Sigmoid colon (tissue), 7 donors: ENCODE measurements at places on chromosomes 11 and 22. TPM values are rescaled to one million over a fixed set of nuclear protein-coding genes. Genes with fewer than 3 reads are reported as not detected.

GRCh38 chr11:1254733-1255132 lies 31.9 kb downstream of the MUC5B start:
- H3K27ac ChIP-seq, result no peak overlapping the region
- no peaks in the 10 kb centered on the region for H3K36me3 ChIP-seq
- no peaks in the 10 kb centered on the region for H3K4me1 ChIP-seq
- DNase-seq, result no peak
- H3K4me3 ChIP-seq, result no peak overlapping the region

- no peak overlapping the region for H3K27ac ChIP-seq
- H3K36me3 ChIP-seq, result no peaks in the 10 kb centered on the region
- no peak for DNase-seq
- no peak overlapping the region for H3K4me3 ChIP-seq
- no peaks in the 10 kb centered on the region for H3K4me1 ChIP-seq
- H3K27me3 ChIP-seq, result no peaks in the 10 kb centered on the region
Observed at GRCh38 chr11:83265331-83265730, 20.8 kb downstream of the CCDC90B start.

DNA sequence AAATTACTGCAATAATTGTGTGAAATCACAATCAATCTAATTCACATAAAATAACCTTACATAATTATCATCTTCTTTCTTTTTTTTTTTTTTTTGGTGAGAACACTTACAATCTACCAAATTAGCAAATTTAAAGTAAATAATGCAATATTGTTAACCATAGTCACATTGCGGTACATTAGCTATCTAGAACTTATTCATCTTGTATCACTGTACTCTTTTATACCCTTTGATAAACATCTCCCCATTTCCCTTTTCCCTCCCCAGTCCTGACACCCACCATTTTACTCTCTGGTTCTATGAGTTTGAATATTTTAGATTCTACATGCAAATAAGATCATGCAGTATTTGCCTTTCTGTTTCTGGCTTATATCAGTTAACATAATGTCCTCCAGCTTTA lies 24.0 kb upstream of the PRAME start:
- H3K4me3 ChIP-seq, result no peak overlapping the region
- H3K27ac ChIP-seq, result no peak overlapping the region
- no peak for DNase-seq
- H3K27me3 ChIP-seq, result peaks cover 7% of the 10 kb centered on the region
- no peaks in the 10 kb centered on the region for H3K36me3 ChIP-seq
- H3K4me1 ChIP-seq, result no peaks in the 10 kb centered on the region

DNA sequence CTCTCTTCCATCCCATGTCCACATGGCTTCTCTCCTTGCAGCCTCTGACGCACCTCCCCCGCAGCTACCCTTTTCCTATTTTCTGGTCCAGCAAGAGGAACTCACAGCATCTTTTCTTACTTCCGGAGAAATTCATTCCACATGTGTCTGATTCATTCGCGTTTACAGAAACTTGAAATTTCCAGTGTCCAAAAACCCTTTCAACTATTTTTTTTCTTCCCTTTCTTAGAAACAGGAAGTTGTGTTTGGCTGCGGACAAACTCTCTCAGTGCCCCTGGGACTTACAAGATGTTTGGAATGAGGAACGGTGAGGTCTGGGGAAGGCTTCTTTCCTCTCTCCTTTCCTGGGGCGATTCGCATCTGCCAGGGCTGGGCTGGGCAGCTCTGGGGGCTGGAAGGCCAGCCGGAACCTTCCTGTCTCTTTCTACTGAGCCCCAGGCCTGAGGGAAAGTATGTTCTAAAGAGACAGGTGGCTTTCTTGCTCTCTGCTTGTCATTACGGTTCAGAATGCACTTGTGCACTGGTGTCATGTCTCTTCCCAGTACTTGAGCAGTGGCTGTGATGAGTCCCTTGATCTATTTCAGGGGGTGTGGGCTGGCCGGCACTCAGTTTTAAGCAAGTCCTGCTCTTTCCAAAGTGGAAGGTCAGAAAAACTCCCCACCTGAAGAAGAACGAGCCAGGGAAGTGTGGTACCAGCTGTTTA lies 27.5 kb downstream of the ADAMTS8 start:
- H3K4me3 ChIP-seq, result no peak overlapping the region
- H3K36me3 ChIP-seq, result no peaks in the 10 kb centered on the region
- H3K4me1 ChIP-seq, result peaks cover 55% of the 10 kb centered on the region

- H3K27ac ChIP-seq, result peak overlapping the region; percentile 53
- no peaks in the 10 kb centered on the region for H3K27me3 ChIP-seq
- DNase-seq, result peak; percentile 84
- no peak overlapping the region for H3K4me3 ChIP-seq
- no peaks in the 10 kb centered on the region for H3K36me3 ChIP-seq
Observed at GRCh38 chr22:44658311-44658953, 43.6 kb upstream of the PRR5 start.

- H3K36me3 ChIP-seq, result no peaks in the 10 kb centered on the region
- H3K27ac ChIP-seq, result no peak overlapping the region
- no peaks in the 10 kb centered on the region for H3K27me3 ChIP-seq
- no peak for DNase-seq
- peaks cover 9% of the 10 kb centered on the region for H3K4me1 ChIP-seq
- H3K4me3 ChIP-seq, result no peak overlapping the region
Observed at GRCh38 chr11:47057365-47057764, 119.3 kb downstream of the ARFGAP2 start.

DNA sequence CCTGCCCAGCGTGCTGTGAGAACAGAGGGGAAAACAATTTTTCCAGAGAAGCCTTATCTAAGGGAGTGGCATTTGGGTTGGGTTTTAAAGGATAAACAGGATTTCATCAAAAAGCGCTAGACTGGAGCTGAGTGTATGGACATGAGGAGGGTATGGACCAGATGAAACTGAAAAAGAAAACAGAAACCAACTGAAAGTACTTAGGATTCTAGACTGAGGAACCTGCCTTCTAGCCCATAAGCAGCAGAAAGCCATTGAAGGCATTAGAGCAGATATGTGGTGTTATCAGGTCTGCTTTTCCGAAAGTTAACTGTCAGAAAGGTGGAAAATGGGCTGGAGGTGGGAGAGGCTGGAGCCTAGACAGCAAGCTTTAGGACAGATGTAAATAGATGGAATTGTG lies 340.0 kb upstream of the MPPED2 start:
- no peaks in the 10 kb centered on the region for H3K27me3 ChIP-seq
- no peak overlapping the region for H3K4me3 ChIP-seq
- no peaks in the 10 kb centered on the region for H3K4me1 ChIP-seq
- no peak for DNase-seq
- H3K36me3 ChIP-seq, result no peaks in the 10 kb centered on the region

GRCh38 chr11:65604258-65604657 lies 8.7 kb upstream of the KCNK7 start:
- H3K36me3 ChIP-seq, result peaks cover 67% of the 10 kb centered on the region
- H3K27ac ChIP-seq, result peak overlapping the region; percentile 24
- H3K4me3 ChIP-seq, result no peak overlapping the region
- H3K27me3 ChIP-seq, result no peaks in the 10 kb centered on the region

- no peaks in the 10 kb centered on the region for H3K27me3 ChIP-seq
- peaks cover 19% of the 10 kb centered on the region for H3K4me1 ChIP-seq
- no peak overlapping the region for H3K4me3 ChIP-seq
- peak overlapping the region; percentile 65 for H3K27ac ChIP-seq
Observed at GRCh38 chr11:19615341-19616183, 97.1 kb upstream of the NAV2 start.

DNA sequence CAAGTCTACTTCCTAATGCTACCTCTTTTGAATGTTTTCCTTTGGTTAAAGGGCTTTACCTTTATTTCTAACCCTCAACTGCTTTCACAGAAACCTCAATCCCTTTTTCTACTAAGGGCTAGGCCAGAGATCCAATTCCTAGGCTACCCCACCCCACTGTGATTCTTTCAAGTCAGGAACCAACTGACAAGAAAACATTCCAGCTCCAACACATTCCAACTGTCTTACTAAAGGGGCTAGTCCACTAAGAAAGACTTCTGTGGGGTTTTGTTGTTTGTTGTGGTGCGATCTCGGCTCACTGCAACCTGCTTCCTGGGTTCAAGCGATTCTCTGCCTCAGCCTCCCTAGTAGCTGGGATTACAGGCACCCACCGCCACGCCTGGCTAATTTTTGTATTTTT lies 151.3 kb downstream of the APOL5 start:
- H3K36me3 ChIP-seq, result no peaks in the 10 kb centered on the region
- H3K27ac ChIP-seq, result peak overlapping the region; percentile 67
- DNase-seq, result no peak
- H3K27me3 ChIP-seq, result no peaks in the 10 kb centered on the region

DNA sequence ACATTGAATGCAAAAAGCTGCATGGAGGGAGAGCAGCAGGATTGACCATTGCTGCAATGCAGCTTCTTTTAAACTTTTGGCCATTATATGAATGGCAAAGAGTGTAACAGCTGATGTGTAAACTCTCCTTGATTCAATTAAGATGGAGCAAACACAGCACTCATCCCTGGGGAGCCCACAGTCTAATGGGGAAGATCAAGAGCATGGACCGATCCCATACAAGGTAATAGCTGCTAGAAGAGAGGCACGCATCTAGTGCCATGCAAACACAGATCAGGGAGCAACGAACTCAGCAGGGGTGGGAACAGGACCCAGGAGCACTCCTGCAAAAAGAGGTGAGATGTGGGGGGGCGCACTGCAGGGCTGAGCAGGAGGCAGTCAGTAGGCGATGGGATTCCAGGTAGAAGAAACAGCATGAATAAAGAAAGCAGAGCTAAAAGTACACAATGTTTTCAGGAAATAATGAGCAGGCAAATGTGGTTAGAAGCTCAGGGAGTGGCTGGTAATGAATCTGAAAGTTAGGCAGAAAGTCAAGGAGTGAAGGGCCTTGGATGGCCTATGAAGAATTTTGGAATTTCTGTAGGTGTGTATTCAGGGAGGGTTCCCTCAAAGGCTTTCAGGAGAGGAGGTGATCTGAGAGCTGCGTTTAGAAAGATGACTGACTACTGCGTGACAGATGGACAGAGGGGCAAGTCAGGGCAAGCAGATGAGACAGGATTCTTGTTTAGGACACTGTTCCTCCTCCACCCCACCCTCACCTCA lies 17.2 kb upstream of the BMAL1 start:
- no peaks in the 10 kb centered on the region for H3K36me3 ChIP-seq
- no peak for DNase-seq
- peak overlapping the region; percentile 62 for H3K27ac ChIP-seq

The GLB1L2 gene
- total RNA-seq, result 46.4 TPM

The OR5B21 gene
- total RNA-seq, result not detected

The IFTAP gene
- total RNA-seq, result 77.3 TPM

The PRR33 gene
- total RNA-seq, result not detected

The CCT8L2 gene
- total RNA-seq, result not detected

The SLC22A9 gene
- total RNA-seq, result not detected
